ENCODE measurements at places on chromosomes 2 and 18.

DNA sequence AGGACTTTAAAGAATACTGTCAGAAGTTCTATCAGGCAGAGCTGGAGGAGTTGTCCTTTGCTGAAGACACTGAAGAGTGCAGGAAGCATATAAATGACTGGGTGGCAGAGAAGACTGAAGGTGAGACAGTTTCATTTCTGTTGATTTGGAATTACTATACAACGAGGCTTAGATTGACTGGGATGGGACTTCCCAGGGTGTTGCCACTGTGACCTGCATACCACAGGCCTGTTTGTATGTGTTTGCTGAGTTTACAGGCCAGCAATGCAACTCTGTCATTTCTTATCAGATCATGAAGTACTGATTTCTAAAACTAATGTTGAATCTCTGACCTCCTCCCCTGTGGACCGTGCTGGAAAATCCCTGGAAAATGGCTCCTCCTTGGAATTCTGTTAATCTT, 11.8 kb downstream of the SERPINB8 start:
- no peak for DNase-seq

GRCh38 chr18:2987876-2988790, 24.8 kb downstream of the LPIN2 start:
- DNase-seq = no peak

GRCh38 chr2:11444737-11445136, 21.2 kb downstream of the E2F6 start:
- DNase-seq = no peak

- no peak for DNase-seq
Observed at GRCh38 chr2:120699292-120699691, 36.4 kb upstream of the GLI2 start.

DNA sequence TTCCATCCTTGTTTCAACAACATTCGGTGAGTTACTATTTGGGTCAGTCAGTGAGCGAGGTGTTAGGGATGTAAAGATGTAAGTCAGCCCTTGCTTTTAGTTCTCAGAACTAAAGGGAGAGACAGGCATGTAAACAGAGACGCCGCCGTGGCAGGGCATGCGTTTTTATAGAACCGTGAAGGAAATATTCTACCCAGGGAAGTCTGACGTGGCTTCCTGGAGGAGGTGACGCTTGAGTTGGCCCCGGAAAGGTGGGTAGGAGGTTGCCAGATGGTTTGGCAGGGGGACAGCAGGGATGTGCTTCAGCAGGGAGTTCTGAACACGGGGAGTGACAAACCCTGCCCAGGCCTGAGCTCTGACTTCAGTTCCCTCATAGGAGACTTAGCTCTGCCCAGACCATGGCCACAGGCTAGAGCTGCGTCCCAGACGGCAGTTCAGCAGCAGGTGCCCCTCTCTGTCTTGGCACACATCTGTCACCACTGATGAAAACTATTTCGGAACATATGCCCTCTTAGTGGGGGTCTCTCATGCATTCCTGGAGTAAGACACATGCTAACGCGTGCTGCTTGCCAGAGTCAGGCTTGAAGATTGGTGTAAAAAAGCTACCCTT, 23.4 kb upstream of the RPL31 start:
- DNase-seq = no peak

GRCh38 chr2:200674837-200675236, 89.0 kb downstream of the AOX1 start:
- no peak for DNase-seq

GRCh38 chr2:103823847-103824246, 1030.1 kb upstream of the POU3F3 start:
- no peak for DNase-seq

GRCh38 chr2:174025271-174026121, 60.3 kb upstream of the SP3 start:
- DNase-seq = no peak

DNA sequence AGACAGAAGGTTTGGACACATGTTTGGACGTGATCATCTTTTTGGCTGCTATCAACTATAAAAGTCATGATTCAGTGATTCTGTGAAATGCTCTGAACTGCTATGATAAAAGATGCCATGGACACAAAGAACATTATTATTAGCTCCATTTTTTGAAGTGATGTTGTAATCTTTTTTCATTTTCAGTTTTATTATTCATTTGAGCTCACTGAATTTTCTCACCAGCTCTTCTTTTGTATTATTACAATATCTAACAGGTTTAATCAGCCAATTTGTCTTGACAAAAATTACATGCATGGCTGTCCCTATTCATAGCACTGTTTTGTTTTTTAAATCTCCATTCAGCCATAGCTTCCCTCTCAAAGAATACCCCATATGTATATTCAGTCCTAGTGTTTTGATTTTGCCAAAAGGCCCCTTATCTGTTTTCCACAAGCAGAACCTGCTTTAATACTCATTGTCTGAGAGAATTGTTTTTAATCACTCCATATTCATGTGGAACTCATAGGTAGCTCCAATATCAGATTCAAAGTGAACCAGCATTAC, 314.0 kb upstream of the FAM98A start:
- no peak for DNase-seq

- no peak for DNase-seq
Observed at GRCh38 chr18:26003817-26004216, 86.6 kb downstream of the SS18 start.

DNA sequence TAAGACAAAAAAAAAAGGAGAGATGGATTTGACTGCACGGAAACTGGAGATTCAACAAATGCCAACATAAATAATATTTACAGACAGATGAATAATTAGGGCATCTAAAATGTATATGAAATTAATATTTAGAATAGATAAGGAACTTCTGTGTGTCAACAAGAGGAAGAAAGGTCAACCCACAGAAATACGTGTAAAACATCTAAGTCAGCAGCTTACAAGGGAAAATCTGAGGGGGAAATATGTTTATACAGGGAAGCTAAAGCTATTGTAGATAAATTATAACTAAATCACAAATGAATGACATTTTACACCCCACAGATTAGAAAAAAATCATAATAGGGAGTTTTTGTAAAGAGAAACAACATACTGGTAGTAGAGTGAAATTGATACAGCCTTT, 159.9 kb downstream of the PIEZO2 start:
- no peak for DNase-seq

DNA sequence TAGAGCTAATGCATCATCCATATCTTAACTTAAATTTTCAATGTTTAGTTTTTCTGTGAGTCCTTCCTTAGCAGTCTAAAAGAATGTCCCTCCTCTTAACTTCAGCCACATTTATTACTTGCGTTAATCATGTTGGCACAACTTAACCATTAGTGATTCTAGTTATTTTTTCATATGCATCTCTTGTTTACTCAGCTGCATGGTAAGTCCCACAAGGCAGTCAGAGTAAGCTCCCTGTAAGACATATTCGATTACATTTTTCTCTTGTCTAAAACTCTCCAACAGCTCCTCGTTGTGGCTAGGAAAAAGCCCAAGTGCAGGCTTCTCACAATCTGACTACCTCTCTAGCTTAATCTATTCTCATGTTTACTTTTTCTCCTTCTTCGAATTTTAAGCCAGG, 2045.3 kb upstream of the PIK3C3 start:
- no peak for DNase-seq

- DNase-seq = no peak
Observed at GRCh38 chr18:49866680-49867079, 53.3 kb upstream of the ACAA2 start.

GRCh38 chr2:31131871-31132270, 6.4 kb downstream of the GALNT14 start:
- no peak for DNase-seq

GRCh38 chr2:235600926-235601325, 107.1 kb downstream of the AGAP1 start:
- DNase-seq = no peak

DNA sequence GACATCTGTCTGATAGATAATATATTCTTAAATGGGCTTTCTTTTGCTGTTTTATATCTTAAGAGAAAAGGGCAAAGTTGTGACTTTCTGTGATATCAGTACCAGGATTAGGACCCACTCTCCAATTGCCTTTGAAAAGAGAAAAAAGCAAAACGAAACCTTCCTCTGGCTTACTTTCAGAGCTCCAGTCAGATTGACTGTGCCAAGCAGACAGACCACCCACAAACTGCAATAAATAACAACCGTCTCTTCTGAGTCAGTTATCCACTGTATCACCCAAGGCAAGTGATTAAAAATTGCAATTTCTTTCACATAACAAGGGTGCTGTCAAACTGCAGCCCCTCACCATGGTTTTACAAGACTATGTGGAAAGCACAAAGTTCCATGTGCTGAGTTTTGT, 230.5 kb upstream of the SETBP1 start:
- DNase-seq = no peak

- DNase-seq = no peak
Observed at GRCh38 chr2:203280428-203281064, 41.7 kb downstream of the CYP20A1 start.

DNA sequence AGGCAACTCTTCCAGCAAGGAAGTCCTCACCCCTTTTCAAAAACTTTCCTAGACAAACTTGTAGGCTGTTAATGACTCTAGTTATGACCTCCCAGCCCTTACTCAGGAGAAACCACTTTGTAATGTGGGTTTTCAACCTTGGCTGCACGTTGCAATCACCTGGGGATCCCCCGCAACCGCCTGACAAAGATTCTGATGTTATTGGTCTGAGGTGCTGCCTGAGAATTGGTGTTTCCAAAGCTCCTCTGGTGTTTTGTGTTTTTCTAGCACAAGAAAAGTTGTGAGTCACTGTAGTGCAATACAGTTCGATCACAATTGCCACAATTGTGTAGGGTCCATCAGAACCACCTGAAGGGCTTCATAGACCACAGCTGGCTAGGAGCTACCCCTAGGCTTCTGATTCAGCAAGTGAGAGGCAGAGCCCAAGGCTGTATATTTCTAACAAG, 121.6 kb downstream of the SP100 start:
- DNase-seq = no peak

DNA sequence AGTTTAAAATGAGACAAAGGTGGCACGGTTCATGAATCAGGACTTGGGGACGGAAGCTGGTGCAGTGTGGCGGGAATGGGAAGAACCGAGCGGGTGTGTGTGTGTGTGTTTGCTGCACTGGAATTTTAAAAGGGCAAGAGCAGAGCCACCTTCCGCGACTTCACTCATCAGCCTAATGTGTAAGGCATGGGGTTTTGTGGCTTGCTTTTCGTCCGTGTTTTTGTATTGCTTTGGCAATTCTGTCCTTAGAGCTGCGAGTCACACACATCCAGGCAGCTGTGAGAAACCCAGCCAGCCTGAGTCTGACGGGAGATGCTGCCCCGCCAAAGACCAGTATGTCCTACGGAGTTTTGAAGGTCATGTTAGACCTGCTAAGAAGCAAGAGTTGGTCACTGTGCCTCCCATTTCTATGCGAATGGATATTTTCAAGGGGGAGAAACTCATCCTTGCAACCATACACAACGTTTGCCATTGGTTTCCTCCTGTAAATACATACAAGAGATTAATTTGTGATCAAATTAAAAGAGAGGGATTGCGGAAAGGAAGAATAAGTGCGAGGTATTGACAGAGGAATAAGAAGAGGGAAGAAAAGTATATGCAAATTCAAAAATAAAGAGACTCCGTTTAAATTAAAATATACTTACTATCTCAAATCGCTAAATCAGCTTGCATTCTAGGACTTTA, 665 bp upstream of the CACNB4 start:
- DNase-seq = no peak

DNA sequence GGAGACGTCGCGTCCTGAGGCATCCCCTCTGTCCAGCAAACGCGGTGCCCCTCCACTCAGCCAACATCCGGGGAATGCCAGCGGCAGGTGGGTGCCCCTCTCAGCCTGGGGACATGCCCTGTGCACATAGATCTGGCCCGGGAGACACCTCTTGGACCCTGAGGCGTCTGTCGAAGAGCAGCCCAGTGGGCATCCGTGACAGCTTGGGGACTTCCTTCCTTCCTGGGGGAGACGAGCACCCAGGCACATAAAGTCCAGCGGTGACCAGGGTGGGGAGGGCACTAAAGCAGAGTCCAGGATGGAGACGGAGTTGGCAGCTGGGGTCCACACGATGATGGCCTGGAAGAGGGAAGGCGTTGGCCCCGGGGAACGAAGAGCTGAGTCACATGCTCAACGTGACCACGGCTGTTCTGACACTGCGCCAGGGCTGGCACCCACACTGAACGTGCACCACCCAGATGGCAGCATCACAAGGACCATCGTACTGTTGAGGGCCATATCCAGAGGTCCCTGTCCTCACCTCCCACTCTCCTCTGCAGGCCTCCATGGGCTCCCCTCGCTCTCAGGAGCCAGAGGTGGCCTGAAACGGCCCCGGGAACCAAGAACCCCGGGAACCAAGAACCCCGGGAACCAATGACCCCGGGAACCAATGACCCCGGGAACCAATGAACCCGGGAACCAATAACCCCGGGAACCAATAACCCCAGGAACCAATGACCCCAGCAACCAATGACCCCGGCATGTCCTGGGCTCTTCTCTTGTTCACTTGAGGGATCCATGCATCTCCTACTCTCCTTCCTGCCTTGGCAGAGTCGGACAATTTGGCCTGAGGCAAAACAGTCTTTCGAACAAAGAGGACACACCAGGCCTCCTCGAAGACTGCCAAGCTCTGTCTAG, 22.6 kb downstream of the HDAC4 start:
- DNase-seq = no peak

GRCh38 chr2:133040170-133040569, 370.2 kb upstream of the LYPD1 start:
- no peak for DNase-seq

DNA sequence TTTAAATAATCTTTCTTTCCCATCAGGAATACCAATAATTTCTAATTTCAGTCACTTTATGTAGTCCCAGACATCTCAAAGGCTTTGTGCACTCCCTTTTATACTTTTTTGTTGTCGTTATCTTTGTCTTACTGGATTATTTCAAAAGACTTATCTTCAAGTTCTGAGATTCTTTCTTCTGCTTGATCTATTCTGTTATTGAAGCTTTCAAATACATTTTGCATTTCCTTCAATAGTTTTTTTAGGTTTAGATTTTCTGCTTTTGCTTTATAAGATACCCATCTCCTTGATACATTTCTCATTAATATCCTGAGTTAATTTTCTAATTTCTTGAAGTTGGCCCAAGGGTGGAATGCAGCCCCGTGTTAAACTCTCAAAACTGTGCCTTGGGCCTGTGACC, 432.4 kb downstream of the RIT2 start:
- DNase-seq = no peak

GRCh38 chr18:33653231-33653630, 75.2 kb downstream of the ASXL3 start:
- no peak for DNase-seq

- no peak for DNase-seq
Observed at GRCh38 chr2:117726747-117727146, 87.7 kb upstream of the DDX18 start.

GRCh38 chr2:230899786-230900185, 25.3 kb downstream of the GPR55 start:
- no peak for DNase-seq

DNA sequence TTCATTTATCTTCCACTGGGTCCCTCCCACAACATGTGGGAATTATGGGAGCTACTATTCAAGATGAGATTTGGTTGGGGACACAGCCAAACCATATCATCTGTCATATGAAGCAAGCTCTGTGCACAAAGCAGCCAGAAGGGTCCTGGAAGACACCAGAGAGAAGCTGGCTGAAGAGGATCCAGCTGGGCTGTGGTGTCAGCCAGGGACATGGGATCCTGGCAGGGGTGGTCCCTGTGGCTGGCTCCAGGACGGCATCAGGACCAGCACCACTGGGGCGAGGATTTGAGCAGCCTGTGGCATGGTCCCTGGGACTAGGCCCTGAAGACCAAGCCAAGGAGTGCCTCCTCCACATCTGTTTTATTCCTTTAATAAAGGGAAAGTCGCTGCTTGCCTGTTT, 84.8 kb upstream of the HDAC4 start:
- DNase-seq = no peak
